ENCODE measurements at places on chromosomes 12 and 14.

GRCh38 chr12:5568325-5568981, 136.5 kb downstream of the NTF3 start:
- no peak for DNase-seq

DNA sequence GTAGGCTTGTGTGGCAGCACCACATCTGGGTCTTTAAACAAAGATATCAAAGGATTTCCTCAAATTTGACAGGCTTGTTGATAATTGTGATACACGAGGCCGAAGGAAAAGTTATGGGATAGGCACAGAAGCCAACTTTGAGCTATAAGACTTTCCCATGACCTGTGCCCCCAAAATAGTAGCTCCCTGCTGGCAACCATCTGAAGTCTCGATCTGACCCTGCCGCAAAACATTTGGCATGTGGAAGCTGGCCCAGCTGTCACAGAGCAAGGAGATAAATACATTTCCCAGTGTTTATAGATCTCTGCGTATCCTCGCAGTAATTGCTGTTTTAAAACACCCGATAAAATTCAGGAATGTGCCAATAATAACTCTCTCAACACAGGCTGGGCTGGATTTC, 26.4 kb upstream of the RGS6 start:
- no peak for DNase-seq

DNA sequence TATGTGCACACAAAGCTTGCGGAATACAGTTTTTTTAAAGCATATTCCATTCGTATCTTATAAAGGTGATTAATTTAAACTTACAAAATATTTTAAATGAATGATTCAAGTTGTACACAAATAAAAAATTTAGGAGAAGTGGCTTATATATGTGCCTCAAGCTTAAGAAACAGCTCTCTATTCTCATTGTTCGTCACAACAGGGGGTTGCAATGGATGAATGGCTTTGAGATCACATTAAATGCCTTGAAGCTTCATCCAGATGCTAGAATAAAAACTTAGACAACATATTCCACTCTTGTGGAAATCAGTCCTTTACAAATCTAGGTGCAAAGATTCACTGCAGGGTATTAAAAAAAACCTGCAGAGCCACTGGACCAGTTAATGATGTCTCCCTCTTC, 303.9 kb upstream of the LRFN5 start:
- no peak for DNase-seq

DNA sequence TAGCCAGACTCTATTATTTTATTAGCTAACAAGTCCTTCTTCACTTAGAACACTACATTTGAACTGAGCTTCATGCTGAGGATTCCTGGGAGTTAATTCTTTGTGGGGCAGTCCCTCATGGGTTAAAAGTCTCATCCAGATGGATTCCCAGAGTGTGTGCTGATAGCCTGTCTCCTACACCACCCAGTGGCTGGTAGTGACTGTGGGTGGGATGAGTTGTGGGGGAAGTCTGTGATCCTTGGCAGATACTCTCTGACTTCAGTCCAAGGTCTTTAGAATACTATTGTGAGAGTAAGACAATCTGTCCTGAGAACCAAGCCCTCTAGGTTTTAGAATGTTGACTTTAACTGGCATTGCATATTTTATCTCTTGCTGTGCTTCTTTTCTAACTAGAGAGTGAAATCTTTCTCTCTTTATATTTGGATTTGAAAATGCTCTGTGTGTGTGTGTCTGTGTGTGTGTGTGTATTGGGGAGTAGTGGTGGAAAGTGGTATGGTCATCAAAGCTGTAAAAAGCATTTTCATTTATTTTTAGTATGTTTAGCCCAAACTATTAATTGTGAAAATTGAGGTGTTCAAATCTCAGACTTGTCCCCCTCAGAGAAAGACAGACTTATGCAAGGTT, 37.3 kb downstream of the AKAP6 start:
- no peak for DNase-seq

DNA sequence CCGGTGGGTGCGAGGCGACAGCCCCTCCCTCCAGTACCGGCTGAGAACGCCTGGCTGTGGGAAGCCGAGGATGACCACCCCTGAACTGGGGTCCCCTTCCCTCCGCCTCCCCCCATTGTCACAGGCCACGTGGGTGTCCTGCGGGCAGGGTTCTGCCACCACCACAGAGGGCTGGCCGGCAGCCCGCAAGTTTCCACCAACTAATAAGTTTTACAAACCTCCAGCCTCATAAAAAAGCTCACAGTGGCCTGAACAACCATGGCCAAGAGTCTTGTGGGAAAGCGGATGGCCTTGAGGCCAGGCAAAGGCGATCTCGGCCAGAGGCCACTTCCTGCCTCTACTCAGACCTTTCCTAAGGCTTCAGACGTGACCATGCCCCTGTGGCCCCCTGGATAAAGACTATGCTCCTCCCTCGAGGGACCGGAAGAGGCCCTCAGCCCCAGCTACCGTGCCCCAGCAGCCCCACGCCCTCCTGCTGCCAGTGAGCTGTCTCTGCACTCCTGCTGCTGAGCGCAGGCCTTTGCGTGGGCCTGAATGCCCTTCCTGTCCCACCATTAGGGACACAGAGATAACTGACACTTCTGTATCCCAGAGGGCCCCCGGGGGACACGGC, 46.1 kb upstream of the DLK1 start:
- DNase-seq: no peak

GRCh38 chr12:13588574-13588973, 392.0 kb downstream of the EMP1 start:
- DNase-seq: no peak

GRCh38 chr12:93127582-93128331, 198.7 kb upstream of the EEA1 start:
- DNase-seq: no peak

GRCh38 chr12:2382370-2383155, 329.8 kb downstream of the CACNA1C start:
- no peak for DNase-seq

- DNase-seq: peak; percentile 35
These were observed 12.2 kb upstream of the TUBA1A start for GRCh38 chr12:49200919-49201594.

- DNase-seq: peak; percentile 7
These were observed 92.9 kb downstream of the ERC1 start for GRCh38 chr12:1083889-1084262.

- DNase-seq: no peak
These were observed 48.4 kb downstream of the ZNF641 start for GRCh38 chr12:48302161-48302911.

DNA sequence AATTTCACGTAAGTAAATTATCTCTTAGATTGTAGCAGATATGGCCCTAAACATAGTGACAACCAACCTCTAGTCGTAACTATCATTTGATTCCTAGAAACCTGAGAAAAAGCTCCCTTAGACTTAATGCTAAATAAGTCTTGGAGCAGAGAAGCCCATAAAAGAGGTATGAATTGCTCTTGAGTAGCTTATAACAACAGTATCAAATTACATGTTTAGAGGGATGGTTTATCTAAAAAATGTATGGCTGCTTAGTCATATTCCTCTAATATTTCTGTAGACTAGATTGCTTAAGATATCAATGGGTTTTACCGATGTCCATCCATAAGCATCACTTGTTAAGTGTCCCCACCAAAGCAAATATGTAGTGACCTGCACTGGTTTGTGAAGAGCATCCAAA, 259.7 kb downstream of the NELL2 start:
- no peak for DNase-seq

GRCh38 chr14:81709681-81710080, 176.0 kb upstream of the SEL1L start:
- no peak for DNase-seq

GRCh38 chr14:68650404-68650994, 142.4 kb downstream of the ZFP36L1 start:
- DNase-seq: no peak

- no peak for DNase-seq
These were observed 2.3 kb downstream of the SLC48A1 start for GRCh38 chr12:47775100-47775911.

- no peak for DNase-seq
These were observed 10.0 kb upstream of the SMARCD1 start for GRCh38 chr12:50074936-50075807.

DNA sequence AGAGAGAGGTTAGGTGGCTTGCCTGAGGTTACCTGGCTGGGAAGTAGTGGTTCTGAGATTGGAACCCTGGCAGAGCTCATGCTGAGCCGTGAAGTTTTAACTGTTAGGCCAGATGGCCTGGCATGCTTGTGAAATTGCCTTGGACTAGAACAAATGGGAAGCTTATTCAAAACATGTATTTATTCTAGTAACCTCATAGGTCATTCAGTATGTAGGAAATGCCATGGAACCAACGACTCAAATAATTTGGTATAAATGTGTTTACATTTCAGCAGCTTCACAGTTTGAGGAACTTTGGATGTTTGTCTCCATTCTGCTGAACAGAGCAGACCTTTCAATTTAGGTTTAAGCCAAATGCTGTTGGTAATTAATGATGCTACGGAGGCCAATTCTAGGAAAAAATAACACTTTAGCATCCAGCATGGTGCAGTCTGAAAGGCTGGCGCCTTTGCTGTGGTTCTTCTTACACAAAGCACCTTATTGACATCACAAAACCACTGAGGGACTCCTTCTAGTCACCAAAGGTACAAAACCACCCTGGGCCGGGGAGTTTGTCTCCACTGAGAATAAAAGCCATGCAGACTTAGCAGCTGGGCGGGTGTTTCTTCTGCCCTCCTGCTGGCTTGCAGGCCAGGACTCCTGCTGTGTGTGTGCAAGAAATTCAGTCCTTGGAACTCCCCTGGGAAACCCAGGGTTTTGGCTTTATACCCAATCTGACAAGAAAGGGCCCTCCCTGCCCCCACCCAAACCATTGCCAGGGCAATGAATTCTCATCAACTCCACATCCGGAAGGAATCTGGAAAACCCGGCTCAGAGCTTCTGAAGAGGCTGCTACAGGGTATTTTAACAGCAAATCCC, 64.2 kb downstream of the ELK3 start:
- no peak for DNase-seq
